ENCODE measurements at places on chromosomes 1 and 21. TPM values are rescaled to one million over a fixed set of nuclear protein-coding genes. Genes with fewer than 3 reads are reported as not detected.

Gene GLUL
- total RNA-seq, result 346 TPM

Gene MPZ
- 0.81 TPM for total RNA-seq

Gene PDXK
- 22.8 TPM for total RNA-seq

Gene RASSF5
- 0.06 TPM for total RNA-seq

Gene PAQR7
- 9.1 TPM for total RNA-seq

Gene NEXN
- total RNA-seq, result 6.9 TPM

Gene LAMC2
- 71.0 TPM for total RNA-seq

Gene AMY2A
- total RNA-seq, result not detected

Gene CRP
- total RNA-seq, result not detected

Gene F13B
- total RNA-seq, result not detected

Gene MROH7
- not detected for total RNA-seq

Gene PRAMEF13
- not detected for total RNA-seq

Gene OR13G1
- not detected for total RNA-seq

Gene VWA5B1
- not detected for total RNA-seq

Gene RO60
- total RNA-seq, result 129 TPM

Gene GRIK1
- total RNA-seq, result not detected

Gene SPRR3
- not detected for total RNA-seq

Gene NR1I3
- not detected for total RNA-seq

Gene ATP1B1
- 13.8 TPM for total RNA-seq

Gene IFNLR1
- total RNA-seq, result not detected

Gene FCRL4
- total RNA-seq, result not detected
